ENCODE measurements at places on chromosomes 13 and 19.

DNA sequence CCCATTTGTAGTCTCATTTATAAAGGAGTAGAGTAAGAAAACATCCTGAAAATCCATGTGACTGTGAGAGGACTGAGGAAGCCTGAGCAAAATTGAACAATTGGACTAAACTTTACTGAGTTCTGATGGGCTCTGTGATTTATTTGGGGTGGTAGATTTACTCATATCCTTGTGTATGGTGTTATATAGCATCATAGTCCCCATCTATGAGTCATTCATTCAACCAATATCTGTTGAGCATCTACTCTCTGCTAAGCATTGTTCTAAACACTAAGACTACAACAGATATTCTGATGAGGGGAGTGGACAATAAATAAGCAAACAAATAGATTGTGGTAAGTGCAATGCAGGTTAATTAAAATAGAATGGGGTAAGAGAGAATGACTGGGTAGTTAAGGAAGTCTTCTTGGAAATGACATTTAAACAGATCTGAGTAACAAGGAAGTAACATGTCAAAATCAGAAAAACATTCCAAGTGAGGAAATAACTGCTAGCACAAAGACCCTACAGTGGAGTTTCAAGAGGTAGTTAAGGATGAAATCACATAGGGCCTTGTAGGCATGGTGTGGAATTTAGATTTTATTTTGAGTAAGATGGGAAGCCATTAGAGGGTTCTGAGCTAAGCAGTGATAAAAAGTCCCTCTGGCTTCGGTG lies 36.3 kb upstream of the MLNR start:
- DNase-seq, result no peak

- DNase-seq, result no peak
Measured at GRCh38 chr13:110478405-110479214, 82.9 kb downstream of the RAB20 start.

DNA sequence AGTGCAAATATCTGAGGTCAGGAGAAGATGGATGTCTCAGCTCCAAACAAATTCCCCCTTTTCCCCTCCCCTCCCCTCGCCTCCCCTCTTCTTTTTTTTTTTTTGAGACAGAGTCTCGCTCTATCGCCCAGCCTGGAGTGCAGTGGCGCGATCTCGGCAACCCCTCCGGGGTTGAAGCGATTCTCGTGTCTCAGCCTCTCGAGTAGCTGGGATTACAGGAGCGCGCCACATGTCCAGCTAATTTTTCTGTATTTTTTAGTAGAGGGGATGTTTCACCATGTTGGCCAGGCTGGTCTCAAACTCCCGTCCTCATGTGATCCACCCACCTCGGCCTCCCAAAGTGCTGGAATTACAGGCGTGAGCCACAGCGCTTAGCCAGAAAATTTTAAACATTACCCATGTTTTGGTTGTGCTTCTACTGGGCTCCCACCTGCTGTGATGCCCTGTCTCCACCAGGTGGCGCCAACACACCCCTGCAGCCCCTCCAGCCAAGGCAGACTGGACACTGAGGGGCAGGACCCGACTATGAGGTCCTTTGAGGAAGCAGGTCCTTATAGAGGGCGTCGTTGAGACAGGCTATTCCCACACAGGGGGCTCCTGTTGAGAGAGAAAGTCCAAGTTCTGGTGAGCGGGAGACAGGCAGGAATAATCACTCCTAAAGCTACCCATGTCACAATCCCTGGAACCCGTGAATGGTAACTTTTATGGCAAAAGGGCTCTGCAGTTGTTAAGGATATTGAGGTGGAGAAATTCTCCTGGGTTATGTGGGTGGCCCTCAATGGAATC lies 6.3 kb downstream of the ERICH4 start:
- DNase-seq, result peak; percentile 52

GRCh38 chr13:110574161-110574560 lies 12.6 kb upstream of the RAB20 start:
- no peak for DNase-seq

GRCh38 chr13:88908961-88909441 lies 1237.8 kb downstream of the SLITRK5 start:
- DNase-seq, result no peak

DNA sequence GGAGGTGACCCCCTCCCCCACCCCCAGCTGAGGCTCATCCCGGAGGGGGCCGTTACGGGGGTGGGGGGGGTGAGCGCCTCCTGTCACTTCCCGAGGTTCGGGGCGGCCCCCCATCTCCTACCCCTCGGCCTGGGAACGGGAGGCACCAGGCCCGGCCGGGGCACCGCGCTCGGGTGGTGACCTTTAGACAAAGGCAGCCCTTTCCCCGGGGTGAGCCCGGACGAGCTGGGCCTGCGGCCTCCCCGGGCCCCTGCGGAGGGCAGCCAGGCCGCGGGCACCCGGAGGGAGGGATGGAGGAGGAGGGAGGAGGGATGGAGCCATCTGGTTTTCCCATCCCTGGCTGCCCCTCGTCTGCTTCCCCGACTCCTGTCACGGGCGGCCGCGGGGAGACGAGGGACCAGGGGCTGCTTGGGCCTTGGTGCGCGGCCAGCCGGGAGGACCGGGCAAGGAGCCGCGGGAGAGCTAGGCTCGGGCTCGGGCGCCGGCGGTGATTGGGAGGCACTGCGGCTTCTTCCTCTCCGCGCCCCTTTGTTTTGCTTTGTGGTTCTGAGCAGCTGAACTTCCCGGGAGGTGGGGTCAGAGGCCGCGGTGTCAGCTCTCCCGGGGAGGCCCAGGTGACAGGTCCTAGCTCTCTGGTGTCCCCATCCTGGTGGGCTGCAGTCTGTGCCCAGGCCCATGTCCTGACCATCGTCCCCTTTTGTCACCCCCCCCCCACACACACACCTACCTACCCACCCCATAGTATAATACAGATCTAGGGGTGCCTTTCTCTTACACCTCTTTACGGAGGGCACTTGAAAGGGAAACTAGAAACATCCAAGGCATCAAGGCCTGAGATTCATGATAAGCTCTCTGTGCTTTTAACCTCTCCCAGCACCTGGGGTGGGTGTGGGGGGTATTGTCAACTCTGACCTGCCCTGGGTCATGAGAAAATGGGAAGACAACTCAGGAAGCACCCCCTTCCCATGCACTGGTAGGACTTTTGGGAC lies 1.3 kb downstream of the BICRA start:
- DNase-seq, result peak; percentile 20

- DNase-seq, result no peak
Measured at GRCh38 chr19:7722231-7722651, 9.7 kb downstream of the CLEC4G start.

DNA sequence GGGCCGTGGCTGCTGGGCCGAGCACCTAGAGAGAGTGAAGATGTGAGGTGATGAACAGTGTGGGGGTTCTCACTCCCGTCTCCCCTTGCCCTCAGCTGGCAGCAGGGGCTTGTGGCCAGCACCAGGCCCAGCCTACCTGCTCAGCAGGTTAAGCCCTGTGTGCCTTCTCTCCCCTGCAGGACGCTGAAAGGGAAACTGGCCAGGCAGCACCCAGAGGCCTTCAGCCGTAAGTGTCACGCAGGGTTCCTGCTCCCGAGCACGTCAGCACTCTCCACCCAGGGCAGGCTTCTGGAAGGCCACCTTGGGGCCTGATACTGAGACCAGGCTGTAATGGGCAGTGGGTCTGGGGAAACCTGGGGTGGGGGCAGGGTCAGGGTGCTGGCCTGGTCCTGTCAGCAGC lies 4.7 kb upstream of the UBA52 start:
- DNase-seq, result no peak

- no peak for DNase-seq
Measured at GRCh38 chr13:21124852-21125251, 51.5 kb downstream of the SKA3 start.

GRCh38 chr13:106187501-106188095 lies 347.9 kb downstream of the EFNB2 start:
- DNase-seq, result no peak

DNA sequence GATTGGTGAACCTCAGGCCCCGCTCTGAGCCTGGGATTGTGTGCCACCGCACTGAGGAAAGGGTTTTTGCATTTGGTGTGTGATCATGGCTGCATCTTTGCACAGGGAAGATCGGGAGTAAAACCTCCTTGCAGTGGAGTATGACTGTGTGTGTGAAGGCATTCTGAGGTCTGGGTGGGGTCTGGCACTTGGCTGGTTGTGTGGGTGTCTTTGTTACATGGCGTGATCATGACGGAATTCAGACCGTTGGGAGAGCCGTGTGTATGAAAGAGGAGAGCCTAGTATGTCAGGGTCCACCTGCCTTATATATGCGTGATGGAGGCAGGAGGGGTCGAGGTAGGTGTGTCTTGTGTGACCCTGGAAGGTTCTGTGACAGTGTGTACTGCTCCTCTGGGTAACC lies 740 bp upstream of the BEST2 start:
- no peak for DNase-seq

DNA sequence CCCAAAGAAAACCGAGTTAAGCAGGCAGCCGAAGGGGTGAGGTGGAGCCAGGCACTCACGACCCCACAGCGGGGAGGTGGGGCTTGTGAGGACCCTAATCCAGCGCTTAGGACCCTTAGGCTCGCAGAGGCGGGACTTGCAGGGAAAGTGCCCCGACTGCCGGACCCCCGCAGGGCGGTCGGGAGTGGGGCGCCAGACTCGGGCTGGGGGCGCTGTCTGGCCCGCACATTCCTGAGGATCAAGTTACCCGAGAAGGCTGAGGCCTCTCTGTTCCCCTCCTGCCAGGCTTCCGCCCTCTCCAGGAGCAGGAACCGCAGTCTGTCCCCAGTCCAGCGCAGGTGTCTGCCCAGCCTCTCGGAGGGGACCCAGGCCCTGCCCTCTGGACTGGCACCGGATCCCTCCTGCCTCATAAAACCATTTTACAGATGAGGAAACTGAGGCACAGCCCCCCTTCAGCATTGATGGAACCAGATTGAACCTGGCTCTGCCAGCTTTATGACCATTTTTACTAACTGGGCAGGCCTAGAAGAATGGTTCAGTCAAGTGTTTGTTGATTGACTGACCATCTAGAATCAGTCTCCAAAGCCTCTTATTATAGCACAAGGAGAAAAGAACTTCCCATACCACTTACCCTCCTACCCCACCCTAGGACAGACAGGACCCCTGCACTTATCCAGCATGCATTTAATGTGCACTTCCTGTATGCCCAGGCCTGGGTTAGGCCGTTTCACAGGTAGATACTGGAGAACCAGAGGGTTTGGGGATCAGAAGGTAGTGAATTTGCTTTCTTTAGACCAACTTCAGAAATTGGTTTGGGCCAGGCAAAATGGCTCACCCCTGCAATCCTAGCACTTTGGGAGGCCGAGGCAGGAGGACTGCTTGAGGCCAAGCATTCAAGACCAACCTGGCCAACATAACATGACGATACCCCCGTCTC lies 6.7 kb upstream of the JUND start:
- DNase-seq, result no peak

DNA sequence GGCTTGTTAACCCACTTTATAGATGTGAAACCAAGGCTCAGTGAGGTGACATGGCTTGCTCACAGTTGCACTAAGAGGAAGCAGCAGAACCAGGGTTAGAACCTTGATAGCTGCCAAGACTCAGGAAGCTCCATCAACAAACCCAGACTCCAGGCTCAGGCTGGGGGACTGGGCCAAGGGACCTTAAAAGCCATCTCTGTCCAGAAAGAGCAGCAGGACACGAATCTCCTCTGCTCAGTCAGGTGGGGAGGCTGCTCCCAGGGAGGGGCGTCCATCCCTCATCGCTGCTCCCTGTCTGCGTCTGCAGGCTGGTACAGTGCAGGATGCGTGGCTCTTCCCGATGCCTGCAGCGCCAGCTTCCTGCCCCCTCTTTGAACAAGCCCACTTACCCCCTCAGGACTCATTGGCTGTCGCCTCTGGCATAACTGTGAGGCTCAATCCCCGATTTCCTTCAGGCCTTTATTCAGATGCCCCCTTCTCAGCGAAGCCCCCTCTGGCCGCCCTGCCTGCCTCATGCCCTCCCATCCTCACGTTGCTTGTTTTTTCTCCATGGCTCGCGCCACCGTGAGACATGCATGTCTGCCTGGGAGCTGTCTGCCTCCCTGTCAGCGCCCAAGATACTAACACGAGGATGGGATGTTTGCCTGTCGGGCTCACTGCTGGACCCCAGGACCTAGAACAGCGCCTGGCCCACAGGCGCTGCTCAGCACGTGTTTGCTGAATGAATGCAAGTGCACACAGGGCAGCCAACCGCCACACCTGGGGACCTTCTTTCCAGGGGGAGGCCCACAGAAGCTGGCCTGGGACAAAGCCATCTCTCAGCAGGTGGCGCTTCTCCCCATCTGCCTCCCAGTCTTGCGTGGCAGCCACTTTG lies 21.5 kb downstream of the AKT2 start:
- no peak for DNase-seq

GRCh38 chr19:54521860-54522513 lies 19.4 kb downstream of the LAIR2 start:
- DNase-seq, result no peak

DNA sequence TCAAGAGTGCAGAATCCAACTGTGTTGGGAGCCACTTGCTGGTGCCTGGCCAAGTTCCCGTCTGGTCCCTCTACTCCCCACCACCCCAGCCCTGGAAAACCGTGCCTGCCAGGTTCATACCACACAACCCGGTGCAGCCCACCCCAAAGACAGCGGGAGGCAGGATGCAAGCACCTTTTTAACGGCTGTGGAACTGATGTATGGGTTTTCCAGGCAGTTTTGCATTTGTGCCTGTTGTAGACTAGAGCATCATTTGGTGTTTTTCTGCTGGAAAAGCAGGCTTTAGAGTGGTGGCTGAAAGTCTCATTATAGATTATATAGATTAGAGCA lies 13.5 kb downstream of the TFDP1 start:
- no peak for DNase-seq

- no peak for DNase-seq
Measured at GRCh38 chr13:50979187-50979586, 69.6 kb downstream of the RNASEH2B start.

GRCh38 chr19:49869009-49869483 lies 1.7 kb upstream of the PNKP start:
- no peak for DNase-seq

DNA sequence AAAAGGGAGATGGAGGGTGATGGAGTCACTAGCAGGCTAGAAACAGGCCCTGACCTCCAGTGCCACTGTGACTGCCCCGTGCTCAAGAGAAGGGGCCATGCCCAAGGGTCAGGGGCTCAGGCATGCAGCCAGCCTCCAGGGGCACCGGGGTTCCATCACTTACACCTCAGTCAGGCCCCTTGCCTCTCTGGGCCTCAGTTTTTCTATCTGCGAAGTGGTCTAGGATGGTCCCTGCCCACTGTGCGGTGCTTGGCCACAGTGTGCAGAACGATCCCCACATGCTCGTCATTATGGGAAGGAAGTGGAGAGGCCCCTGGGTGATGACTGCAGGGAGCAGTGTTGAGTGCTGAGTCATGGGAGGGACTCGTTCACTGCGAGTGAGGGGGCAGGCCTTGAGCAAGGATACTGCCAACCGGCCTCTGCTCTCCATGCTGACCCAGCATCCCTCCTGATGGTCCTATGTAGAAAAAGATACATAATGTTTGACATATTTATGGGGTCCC lies 23.1 kb downstream of the TMED1 start:
- DNase-seq, result no peak

Data from stimulated activated CD4-positive, alpha-beta T cell treated with anti-CD3 and anti-CD28 coated beads, Interleukin-15, amount 100 ng/mL, for 1 hour (primary cell).